ENCODE measurements at places on chromosomes 7 and 10.

DNA sequence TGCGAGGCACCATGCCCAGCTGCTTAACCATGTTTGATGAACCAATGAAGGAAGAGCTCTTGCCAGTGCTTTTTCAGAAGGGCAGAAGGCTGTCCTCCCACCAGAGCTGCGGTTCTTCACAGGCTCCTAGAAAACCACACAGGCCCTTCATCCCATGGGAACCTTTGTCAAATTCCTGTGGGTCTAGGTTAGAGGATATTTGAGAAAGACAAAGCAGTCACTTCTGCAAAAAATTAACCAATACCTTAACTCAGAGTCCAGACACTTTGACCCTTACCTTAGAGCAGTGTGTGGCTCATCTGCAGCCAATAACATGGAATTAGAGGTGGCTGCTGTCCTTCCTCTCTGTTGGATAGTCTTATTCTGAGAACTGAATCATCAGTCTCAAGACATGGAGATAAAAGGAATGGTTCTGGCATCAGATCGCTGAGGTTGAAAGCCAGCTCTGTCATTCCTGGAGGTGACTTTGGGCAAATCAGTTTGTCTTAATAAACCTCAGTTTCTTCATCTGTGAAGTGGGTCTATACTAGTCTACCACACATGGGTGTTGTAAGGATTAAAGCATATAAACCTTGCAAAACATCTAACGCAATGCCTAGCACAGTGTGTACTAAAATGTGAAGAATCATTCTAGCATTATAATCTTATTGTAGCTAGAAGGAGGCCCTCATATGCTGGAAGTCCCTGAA is 65.1 kb upstream of the PIP4K2A start:
- no peak for DNase-seq
- H3K4me3 ChIP-seq: no peak overlapping the region
- H3K27me3 ChIP-seq: no peaks in the 10 kb centered on the region

- DNase-seq: no peak
- H3K36me3 ChIP-seq: no peaks in the 10 kb centered on the region
- no peak overlapping the region for H3K27ac ChIP-seq
- H3K4me3 ChIP-seq: no peak overlapping the region
These were observed 30.0 kb upstream of the SRGN start for GRCh38 chr10:69057951-69058297.

DNA sequence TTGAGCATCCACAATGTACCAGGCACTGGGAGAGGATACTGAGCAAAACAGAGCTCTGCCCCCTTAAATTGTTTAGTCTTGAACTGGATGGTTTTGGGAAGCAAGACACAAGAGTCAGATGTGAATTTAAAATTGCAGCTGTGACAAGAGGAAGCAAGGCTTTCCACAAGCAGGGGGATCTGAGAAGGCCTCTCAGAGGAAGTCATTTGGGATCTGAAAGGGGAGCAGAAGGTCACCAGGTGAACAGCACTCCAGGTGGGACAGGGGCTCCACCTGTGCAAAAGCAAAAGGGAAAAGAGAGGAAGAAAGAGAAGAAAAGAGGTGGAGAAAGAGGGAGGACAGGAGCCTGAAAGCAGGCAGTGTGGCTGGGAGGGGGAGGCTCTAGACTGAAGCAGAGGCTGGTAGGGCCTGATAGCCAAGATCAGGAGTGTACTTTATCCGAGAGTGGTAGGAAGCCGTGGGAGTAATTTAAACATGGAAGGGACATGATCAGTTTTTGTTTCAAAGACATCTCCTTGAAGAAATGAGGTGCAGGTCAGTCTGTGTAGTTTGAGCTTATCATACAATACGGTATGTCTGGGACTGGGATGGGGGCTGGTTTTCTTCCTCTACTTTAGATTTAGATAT is 76.1 kb upstream of the DUSP5 start:
- H3K4me3 ChIP-seq: no peak overlapping the region
- no peak overlapping the region for H3K27ac ChIP-seq
- no peaks in the 10 kb centered on the region for H3K36me3 ChIP-seq
- DNase-seq: no peak
- no peaks in the 10 kb centered on the region for H3K27me3 ChIP-seq

- H3K4me3 ChIP-seq: no peak overlapping the region
- no peaks in the 10 kb centered on the region for H3K36me3 ChIP-seq
- no peaks in the 10 kb centered on the region for H3K4me1 ChIP-seq
- no peak for DNase-seq
- no peak overlapping the region for H3K27ac ChIP-seq
These were observed 17.0 kb downstream of the PRSS2 start for GRCh38 chr7:142787783-142788182.

- no peaks in the 10 kb centered on the region for H3K4me1 ChIP-seq
- H3K27me3 ChIP-seq: no peaks in the 10 kb centered on the region
- no peak overlapping the region for H3K4me3 ChIP-seq
- no peaks in the 10 kb centered on the region for H3K36me3 ChIP-seq
These were observed 55.5 kb upstream of the STARD3NL start for GRCh38 chr7:38122501-38122900.

DNA sequence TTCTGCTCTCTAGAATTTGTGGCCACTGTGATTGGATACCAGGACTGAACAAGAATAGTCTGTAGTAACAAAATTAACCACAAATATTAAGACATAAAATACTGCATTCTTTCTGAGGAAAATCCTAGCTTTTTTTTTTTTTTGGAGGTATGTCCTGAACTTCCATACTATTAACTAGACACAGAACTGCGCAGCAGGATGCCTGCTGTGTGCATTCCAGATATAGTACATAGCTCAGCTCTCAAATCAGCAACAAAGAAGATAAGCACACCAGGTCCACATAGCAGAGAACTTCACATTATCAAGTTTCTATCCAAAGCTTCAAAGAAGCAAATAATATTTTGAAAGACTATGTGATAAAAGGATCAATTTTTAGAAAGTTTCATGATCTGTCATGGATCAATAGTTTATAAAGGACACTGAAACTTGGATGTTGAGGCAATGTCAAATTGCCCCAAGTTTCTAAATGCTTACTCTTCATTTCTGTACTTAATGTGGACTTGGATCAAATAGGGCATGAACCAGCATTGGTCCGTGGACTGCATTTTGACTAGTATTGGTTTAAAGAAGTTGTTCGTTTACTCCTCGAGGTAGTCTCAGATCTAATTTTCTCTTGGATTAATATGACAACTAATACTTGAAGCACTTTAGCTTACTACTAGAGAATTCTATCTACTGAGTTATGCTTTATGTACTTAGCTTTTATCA is 15.4 kb downstream of the NAMPT start:
- H3K36me3 ChIP-seq: peaks cover 17% of the 10 kb centered on the region
- no peak overlapping the region for H3K4me3 ChIP-seq
- DNase-seq: no peak
- H3K27me3 ChIP-seq: no peaks in the 10 kb centered on the region
- H3K27ac ChIP-seq: no peak overlapping the region

DNA sequence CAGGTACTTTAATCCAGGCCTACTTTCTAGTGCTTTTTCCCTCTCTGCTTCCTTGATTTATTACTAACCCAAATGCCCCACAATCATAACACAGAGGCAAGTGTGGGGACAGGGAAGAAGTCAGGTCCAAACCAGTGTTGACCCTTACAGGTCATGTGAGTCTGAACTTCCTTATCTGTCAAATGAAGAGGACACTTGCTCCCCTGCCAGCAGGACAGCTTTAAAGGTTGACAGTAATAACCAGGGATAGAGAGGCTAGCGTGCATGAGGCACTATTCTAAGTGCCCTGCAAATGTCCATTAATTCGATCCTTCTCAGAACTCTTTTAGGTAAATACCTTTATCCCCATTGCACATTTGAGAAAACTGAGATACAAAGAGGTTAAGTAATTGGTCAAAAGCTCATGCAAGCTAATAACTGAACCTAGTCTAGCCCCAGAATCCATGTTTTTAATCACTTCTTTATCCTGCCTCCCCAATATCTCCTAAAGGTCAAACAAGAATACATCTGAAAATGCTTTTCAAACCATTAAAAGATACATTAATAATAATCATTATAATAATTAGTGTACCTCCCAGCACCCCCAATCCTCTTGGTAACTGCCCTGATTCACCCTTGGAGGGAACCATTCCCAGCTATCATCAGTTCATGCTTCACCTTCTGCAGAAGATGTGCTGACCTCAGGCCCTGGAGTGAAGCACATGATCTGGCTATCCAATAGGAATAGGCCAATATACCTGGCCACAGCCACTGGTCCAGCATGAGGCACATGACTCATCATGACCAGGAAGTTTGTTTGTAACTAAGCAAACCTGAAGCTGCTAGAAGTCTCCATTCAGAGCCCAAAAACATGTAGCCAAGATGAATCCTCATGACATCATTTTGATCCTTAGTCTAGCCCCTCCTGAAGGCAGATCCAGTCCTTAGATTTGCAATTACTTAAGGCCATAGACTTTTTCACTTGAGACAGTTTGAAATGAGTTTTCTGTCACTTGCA is 40.7 kb downstream of the SGMS1 start:
- no peak overlapping the region for H3K4me3 ChIP-seq
- peaks cover 3% of the 10 kb centered on the region for H3K4me1 ChIP-seq
- H3K27me3 ChIP-seq: no peaks in the 10 kb centered on the region
- no peaks in the 10 kb centered on the region for H3K36me3 ChIP-seq

DNA sequence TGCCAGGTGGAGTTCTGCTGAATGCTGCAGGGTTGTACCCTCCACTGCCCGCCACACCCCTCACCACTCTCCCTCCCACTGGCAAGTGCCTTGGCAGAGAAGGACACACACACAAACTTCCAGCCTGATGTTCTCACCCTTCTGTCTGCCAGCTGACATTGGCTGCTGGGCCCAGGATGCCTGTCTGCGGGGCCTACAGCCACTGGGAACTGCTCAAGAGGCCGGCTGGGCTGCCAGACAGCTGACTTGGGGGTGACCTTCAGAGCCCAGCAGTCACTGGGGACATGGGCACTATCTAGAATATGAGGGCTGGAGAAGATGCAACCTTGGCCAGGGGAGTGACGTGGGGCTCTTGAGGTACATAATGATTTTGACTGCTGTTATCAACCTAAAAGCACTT is 157.1 kb downstream of the SH3PXD2A start:
- H3K4me1 ChIP-seq: peaks cover 13% of the 10 kb centered on the region
- H3K27me3 ChIP-seq: peaks cover 20% of the 10 kb centered on the region
- H3K27ac ChIP-seq: no peak overlapping the region
- H3K36me3 ChIP-seq: no peaks in the 10 kb centered on the region
- no peak overlapping the region for H3K4me3 ChIP-seq

GRCh38 chr10:70283445-70284399 is at the start of gene NPFFR1:
Gene NPFFR1, minus strand, starts transcription at chr10:70284004. Its CDS starts 328 bp downstream, at chr10:70283676.
- peak within 1 kb of the TSS; percentile 65 for H3K4me3 ChIP-seq
- H3K27ac ChIP-seq: no peak within 1 kb of the TSS
- no peaks in the 10 kb centered on the region for H3K4me1 ChIP-seq
- peaks cover 26% of the 10 kb centered on the region for H3K27me3 ChIP-seq
- peak; percentile 78 for DNase-seq

- DNase-seq: no peak
- no peak overlapping the region for H3K27ac ChIP-seq
- H3K4me1 ChIP-seq: no peaks in the 10 kb centered on the region
These were observed 132.1 kb upstream of the CDK6 start for GRCh38 chr7:92968502-92968901.

GRCh38 chr10:78212060-78212785 is 178.6 kb downstream of the RPS24 start:
- no peaks in the 10 kb centered on the region for H3K36me3 ChIP-seq
- no peak overlapping the region for H3K4me3 ChIP-seq
- no peaks in the 10 kb centered on the region for H3K27me3 ChIP-seq
- no peaks in the 10 kb centered on the region for H3K4me1 ChIP-seq
- no peak for DNase-seq

- H3K4me3 ChIP-seq: no peak overlapping the region
- H3K36me3 ChIP-seq: no peaks in the 10 kb centered on the region
- peaks cover 3% of the 10 kb centered on the region for H3K4me1 ChIP-seq
- DNase-seq: no peak
These were observed 84.7 kb downstream of the CREM start for GRCh38 chr10:35211390-35211789.

- DNase-seq: no peak
- H3K4me1 ChIP-seq: peaks cover 4% of the 10 kb centered on the region
- no peak overlapping the region for H3K27ac ChIP-seq
- H3K27me3 ChIP-seq: no peaks in the 10 kb centered on the region
These were observed 649.0 kb downstream of the LRMDA start for GRCh38 chr10:76080451-76080850.

- no peaks in the 10 kb centered on the region for H3K4me1 ChIP-seq
- H3K4me3 ChIP-seq: no peak overlapping the region
- H3K36me3 ChIP-seq: no peaks in the 10 kb centered on the region
- no peak for DNase-seq
- no peaks in the 10 kb centered on the region for H3K27me3 ChIP-seq
These were observed 527.6 kb downstream of the SORCS1 start for GRCh38 chr10:106636766-106637491.

DNA sequence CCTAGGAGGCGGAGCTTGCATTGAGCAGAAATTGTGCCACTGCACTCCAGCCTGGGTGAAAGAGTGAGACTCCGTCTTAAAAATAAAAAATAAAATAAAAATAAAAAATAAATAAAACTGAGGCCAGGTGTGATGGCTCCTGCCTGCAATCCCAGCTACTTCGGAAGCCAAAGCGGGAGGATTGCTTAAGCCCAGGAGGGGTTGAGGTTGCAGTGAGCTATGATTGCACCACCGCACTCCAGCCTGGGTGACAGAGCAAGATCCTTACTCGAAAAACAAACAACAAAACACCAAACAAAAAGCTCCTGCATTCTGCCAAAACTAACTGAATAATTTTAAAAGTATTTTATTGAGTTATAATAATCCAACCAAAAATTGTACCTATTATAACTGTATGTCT is 36.2 kb downstream of the AGAP4 start:
- no peak for DNase-seq

- no peak overlapping the region for H3K4me3 ChIP-seq
- H3K36me3 ChIP-seq: no peaks in the 10 kb centered on the region
- DNase-seq: no peak
- H3K27ac ChIP-seq: no peak overlapping the region
- no peaks in the 10 kb centered on the region for H3K27me3 ChIP-seq
- no peaks in the 10 kb centered on the region for H3K4me1 ChIP-seq
These were observed 50.3 kb upstream of the PIP4K2A start for GRCh38 chr10:22764639-22765038.

DNA sequence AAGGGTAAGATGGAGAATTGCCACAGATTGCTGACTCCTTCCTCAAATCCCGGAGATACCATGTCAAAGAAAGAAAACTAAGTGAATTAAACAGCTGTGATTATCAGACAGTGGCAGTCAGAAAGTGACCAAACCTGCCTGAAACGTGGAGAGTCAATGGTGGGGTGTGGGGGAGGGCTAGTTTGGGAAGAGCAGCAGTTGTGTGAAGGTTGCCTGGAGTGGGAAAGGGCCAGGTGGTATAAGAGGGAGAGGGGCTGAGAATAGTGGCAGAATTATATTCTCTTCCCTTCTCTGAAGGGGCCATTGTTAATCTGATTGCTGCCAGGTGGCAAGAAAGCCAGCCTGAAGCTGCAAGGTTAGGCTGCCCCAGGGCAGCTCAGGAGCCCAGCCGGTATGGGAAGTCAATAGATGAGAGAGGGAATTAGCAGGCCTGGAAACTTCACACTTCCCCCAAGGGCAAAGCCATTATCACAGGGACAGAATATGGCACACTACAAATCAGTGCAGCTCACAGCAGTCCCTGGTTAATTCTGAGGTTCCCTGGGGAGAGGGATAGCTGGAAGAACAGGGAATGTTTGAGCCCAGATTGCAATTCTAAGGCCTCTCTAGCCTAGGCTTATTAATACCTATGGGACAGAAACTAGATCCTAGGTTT is 83.9 kb upstream of the ITGB1 start:
- H3K36me3 ChIP-seq: no peaks in the 10 kb centered on the region
- DNase-seq: peak; percentile 44
- no peak overlapping the region for H3K27ac ChIP-seq
- peaks cover 9% of the 10 kb centered on the region for H3K4me1 ChIP-seq

GRCh38 chr7:135147341-135147898 is 452 bp upstream of the TMEM140 start:
- no peaks in the 10 kb centered on the region for H3K4me1 ChIP-seq
- H3K27me3 ChIP-seq: no peaks in the 10 kb centered on the region
- no peak overlapping the region for H3K27ac ChIP-seq
- H3K36me3 ChIP-seq: no peaks in the 10 kb centered on the region
- H3K4me3 ChIP-seq: no peak overlapping the region
